ENCODE measurements at places on chromosomes 3 and 15.

- no peak for DNase-seq
Observed at GRCh38 chr3:14152233-14152962, 26.0 kb downstream of the XPC start.

- DNase-seq: no peak
Observed at GRCh38 chr3:153232851-153233271, 70.8 kb downstream of the RAP2B start.

- DNase-seq: no peak
Observed at GRCh38 chr3:42655980-42656679, 2.6 kb downstream of the ZBTB47 start.

DNA sequence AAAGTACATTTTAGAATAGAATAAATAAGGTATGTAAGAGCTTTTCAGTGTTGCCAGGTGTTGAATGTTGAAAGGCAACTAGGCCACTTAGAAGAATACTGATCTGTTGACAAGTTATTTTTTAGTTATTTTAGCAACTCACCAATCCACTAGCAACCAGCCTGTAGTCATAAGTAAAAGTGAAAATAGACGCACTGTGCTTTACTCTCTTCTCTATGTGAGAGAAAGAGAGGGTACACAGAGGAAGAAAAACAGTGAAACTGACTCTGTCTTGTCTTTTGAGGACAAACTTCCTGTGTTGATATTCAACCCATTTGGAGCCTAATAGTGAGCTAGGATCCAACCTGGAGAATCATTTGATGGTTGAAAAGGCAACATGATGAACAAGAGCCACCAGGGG lies 327.1 kb upstream of the GOLIM4 start:
- no peak for DNase-seq

- no peak for DNase-seq
Observed at GRCh38 chr15:41950127-41950483, 22.3 kb downstream of the EHD4 start.

DNA sequence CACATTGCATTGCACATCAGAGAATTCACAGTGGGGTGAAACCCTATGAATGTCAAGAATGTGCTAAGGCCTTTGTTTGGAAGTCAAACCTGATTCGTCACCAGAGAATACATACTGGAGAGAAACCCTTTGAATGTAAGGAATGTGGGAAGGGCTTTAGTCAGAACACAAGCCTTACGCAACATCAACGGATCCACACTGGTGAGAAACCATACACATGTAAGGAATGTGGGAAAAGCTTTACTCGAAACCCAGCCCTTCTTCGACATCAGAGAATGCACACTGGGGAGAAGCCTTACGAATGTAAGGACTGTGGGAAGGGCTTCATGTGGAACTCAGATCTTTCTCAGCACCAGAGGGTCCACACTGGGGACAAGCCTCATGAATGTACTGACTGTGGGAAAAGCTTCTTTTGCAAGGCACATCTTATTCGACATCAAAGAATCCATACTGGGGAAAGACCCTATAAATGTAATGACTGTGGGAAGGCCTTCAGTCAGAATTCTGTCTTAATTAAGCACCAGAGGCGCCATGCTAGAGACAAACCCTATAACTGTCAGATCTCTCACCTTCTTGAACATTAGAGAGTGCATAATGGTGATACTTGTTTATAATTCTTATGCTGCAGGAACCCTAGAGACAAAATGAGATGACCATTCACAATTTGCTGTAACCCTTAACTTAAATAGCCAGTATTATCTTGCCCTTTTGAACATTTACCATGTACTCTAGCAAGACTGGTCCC lies 9.0 kb downstream of the ZNF662 start:
- no peak for DNase-seq

GRCh38 chr3:36965440-36965839 lies 20.6 kb upstream of the TRANK1 start:
- no peak for DNase-seq

DNA sequence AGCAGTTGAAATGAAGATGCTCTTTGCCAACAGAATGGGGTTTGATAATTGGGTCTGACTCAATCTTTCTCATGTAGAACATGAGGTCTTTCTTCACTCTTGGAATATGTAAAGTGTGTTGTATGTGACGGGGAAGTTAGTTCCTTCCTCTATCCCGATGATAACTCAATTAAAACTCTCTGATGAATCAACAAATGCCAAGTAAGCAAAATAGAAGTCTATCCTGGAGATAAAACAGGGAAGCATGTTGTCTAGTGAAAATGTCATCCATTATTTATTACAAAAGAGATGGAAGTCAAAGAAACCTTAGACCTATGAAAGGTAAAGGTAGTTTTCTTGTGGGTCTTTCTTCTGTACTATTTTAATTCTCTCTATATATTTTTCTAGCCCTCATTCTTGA lies 274.2 kb upstream of the ARRDC4 start:
- DNase-seq: no peak

- DNase-seq: no peak
Observed at GRCh38 chr3:114496021-114496434, 202.2 kb downstream of the TIGIT start.

DNA sequence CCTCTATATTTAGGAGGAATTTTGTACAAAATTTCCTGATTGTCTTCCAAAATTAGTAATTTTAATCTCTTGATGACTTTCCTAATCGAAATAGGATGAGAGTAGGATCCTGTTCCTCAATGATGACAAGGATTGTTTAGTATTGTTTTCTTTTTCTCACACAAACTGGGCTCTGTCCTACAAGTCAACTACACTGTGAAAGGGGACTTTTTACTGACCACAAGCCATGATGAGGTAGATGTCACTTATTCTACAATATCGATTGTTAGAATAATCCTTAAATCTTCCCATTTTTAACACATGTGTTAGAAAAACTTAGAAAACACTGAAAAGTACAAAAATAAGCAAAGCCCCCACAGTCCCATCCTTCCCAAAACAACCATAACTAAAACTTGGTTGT lies 35.8 kb upstream of the TSC22D2 start:
- no peak for DNase-seq

DNA sequence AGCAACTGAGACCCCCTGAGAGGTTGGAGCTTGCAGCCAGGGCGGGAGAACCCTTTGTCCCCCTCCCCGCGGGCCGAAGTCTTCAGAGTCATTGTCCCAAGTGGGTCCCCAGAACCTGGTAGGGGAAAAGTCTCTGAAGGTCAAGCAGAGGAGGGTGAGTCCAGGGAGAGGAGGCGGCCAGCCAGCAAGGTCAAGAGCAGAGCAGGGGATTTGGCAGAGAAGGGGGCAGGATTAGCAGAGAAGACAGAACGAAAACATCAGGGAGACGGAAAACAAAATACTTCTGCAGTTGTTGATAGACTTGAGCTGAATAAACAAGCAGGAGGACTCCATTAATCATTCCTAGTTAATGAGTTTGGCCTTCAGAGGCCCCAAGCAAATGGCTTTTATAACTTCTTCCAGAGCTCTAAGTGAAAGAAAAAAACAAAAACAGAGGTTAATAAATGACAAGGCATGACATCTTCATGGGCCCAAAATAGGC lies 66.7 kb downstream of the GRIP2 start:
- no peak for DNase-seq

DNA sequence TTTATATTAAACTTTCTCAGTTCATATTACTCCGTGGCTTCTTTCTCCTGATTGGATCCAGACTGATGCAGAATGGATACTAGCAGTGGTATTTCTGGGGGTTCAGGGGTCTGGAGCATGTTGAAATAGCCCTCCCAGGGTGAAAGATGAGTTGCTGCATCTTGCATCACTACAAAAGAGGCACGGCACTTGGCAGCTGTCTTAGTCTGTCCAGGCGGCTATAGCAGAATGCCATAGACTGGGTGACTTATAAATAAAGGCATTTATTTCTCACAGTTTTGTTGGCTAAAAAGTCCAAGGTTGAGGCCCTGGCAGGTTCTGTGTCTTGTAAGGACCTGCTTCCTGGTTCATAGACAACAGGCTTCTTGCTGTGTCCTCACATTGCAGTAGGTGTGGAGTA lies 660 bp upstream of the BCL2L10 start:
- no peak for DNase-seq

DNA sequence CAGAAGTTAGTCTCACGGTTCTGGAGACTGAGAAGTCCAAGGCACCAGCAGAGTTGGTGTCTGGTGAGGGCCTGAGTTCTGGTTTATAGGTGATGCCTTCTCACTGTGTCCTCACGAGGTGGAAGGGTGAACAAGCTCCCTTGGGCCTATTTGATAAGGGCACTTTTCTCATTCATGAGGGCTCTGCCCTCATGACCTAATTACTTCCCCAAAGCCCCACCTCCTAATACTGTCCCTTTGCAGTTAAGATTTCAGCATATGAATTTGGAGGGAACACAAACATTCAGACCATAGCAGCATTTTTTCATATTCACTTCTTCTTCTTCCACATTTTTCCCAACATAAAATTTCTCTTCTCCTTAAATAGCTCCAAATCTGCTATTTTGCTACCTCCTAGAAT lies 41.5 kb downstream of the TMEM41A start:
- no peak for DNase-seq

DNA sequence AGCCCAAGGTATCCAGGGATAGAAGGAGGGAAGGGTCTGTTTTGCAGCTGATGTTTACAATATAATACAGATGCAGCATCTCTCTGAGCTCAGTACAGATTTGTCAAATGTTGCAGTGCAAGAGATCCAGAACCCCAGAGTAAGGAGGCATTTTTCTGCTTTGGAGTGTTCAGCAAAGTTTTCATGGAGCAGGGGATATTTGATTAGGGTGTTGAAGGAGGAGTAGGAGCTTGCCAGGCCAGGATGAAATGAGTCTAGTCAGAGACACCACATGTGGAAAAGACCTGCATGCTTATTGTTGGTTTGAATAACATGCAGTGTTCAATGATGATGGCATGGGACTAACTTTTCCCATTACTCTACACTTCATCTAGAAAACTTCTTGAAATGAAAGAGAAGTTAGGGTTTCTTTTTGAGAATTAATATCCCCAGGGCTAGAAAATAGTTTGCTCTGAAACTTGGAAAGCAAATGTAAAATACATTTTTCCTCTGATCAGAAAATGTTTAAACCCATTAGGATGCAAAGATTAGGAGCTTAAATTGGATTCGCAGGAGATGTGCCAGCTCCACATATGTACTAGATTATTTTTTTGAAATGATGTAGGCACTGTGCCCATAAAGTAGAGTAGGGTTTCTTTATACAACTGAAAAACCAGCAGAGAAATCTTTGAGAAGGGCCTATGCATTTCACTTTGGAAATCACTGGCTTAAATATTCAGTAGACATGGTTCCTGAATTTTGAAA lies 243.8 kb downstream of the CACNA2D3 start:
- no peak for DNase-seq

GRCh38 chr3:171781711-171782127 lies 28.6 kb downstream of the PLD1 start:
- no peak for DNase-seq

- peak; percentile 44 for DNase-seq
Observed at GRCh38 chr3:14461748-14462324, 59.4 kb downstream of the SLC6A6 start.

- no peak for DNase-seq
Observed at GRCh38 chr3:156148345-156148945, 28.1 kb downstream of the KCNAB1 start.

- DNase-seq: no peak
Observed at GRCh38 chr3:124113485-124113884, 121.6 kb upstream of the ROPN1 start.
